ENCODE measurements at places on chromosomes 7 and 10.
A peak's percentile ranks its signal among the peaks of the same experiment; 100 is the strongest.

DNA sequence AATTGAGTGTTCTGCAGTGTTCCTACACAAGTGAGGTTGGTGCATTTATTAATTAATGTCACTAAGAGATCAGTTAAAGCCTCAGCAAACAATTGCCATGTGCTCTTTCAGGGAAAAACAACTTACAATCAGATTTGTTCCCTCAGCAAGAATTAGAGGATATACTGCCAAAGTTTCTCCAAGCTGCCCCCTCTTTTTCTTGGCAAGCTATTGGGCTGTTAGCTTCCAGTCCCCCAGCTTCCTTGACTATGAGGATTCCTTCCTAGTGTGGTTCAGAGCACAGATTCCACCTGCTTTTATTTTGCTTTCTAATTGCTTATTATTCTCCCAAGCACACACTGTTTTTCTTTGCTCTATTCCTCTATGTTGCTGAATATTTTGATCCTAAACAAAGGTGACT lies 112.7 kb downstream of the RBM20 start:
- no peak for DNase-seq

GRCh38 chr10:46001187-46001756 lies 29.0 kb downstream of the TIMM23 start:
- no peak for DNase-seq

DNA sequence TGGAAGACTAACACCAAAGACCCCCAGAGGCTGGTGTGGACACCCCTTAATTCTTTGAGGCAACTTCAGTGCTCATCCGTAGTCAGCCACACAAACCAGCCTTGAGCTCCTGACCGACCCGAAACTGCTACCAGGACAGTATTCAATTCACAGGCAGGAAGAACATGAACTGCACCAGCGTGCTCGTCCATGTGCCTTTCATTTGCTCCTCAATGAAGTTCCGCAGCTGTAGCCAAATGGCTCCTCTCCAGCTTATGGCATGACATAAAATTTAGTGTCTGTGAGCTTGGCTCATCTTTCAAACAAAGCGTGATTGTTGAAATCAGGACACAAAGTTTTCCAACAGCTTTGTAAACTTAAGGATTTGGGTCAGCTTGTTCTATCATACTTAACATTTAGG lies 144.1 kb upstream of the FAM171A1 start:
- DNase-seq: no peak

DNA sequence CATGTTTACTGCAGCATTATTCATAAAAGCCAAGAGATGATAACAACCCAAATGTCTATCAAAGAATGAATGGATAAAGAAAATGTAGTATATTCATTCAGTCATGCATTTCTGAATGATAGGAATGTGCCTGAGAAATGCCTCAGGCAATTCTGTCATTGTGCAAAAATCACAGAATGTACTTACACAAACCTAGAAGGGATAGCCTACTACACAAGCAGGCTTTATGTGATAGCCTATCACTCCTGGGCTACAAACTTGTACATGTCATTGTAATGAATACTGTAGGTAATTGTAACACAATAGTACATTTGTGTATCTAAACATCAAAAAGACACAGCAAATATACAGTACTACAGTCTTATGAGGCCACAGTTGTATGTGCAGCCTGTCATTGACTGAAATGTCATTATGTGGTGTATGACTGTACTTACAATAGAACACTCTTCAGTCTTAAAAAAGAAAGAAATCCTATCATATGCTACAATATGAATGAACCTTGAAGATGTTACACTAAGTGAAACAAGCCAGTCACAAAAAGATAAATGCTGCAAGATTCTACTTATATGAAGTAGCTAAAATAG lies 141.8 kb upstream of the GPR22 start:
- no peak for DNase-seq

DNA sequence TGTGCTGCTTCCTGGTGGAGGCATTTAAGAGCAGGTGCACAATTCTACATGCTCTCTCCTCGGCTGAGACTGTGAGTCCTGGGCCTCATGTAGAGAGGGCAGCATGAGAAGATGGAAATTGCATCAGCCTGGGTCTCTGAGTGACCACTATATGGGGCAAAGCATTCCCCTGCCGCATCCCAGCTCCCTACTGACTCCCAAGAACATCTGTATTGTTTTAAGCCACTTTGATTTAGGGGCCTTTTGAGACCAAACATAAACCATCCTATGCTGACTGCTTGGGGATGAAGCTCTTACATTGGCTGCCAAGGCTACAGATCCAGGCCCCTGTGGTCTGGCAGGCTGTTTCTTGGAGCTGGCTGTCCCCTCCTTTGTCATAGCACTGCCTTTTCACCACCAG lies 101.3 kb upstream of the TBX20 start:
- no peak for DNase-seq

- DNase-seq: no peak
Observed at GRCh38 chr7:139753693-139754111, 24.1 kb downstream of the HIPK2 start.

- no peak for DNase-seq
Observed at GRCh38 chr7:17963281-17963680, 23.0 kb upstream of the SNX13 start.

DNA sequence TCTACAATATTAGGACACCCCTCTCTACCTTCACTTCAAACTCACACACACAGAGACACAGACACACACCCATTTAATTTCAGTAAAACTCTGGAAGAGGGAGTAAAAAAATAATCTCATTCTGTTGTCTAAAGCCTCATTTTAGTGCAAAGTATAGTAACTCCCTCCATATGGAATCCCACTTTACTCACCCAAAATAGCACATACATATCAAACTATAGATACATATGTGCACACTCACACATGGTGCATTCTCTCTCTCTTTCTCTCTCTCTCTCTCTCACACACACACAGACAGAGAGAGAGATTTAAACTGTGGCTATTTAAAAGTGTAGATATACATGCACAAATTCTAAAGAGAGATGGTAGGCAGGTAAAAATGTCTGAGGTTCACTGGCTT lies 179.6 kb upstream of the PTN start:
- DNase-seq: no peak

DNA sequence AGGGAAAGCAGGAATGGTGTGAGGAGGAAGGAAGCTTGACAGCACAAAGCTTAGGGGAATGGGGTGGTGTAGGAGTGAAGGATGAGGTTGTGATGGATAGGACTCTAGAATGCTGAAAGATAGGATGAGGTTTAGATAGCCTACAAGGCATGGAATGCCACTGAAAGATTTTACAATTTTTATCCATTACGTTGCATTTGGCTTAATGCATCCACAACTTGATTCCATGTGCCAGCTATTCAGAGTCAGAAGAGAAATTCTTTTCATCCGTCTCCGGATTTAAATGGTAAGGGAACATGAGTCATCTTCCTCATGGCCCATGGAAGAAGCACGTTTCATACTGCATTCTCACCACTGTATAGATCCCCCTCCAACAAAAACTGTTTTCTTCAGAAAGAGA lies 212.4 kb upstream of the BMPER start:
- DNase-seq: no peak

GRCh38 chr7:1818575-1819258 lies 148.6 kb downstream of the ELFN1 start:
- peak; percentile 4 for DNase-seq

DNA sequence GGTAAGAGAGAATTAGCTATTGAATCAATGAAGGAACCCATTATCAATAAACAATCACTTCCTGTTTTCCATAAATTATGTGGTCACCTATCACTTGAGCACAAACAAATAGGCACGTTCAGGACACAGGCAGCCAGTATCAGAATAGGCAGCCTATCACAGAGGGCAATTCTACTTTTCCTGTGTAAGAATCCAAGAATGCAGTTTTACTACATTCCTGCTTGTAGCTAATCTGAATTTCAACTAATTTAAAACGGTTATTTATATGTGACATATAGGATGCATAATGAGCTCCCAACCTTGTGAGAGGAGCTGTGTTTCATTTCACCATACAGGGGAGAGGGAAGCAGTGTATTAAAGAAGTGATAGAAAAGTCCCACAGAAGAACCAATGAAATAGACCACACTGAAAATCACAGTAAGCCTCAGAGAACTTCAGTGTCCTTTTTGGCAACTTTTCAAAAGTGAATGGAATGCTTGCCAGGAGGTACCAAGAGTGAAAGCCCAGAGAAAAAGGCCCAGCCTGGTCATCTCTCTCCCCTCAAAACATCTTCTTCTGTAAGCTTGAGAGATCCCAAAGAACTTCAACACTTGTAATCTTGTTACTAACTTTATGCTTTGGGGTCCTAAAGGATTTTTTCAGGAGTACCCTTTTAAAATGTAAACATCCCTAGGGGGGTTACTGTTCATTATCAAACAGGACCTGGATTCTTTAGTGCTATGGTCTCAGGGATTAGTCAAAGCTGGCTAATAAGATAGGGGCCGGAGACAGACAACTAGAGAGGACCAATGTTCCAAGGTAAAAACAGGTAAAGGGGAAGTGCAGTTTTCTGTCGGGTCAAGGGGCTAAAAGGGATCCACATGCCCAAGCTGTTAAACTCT lies 1.3 kb downstream of the IMMP2L start:
- DNase-seq: no peak

GRCh38 chr7:123712619-123713018 lies 36.2 kb downstream of the WASL start:
- DNase-seq: no peak

DNA sequence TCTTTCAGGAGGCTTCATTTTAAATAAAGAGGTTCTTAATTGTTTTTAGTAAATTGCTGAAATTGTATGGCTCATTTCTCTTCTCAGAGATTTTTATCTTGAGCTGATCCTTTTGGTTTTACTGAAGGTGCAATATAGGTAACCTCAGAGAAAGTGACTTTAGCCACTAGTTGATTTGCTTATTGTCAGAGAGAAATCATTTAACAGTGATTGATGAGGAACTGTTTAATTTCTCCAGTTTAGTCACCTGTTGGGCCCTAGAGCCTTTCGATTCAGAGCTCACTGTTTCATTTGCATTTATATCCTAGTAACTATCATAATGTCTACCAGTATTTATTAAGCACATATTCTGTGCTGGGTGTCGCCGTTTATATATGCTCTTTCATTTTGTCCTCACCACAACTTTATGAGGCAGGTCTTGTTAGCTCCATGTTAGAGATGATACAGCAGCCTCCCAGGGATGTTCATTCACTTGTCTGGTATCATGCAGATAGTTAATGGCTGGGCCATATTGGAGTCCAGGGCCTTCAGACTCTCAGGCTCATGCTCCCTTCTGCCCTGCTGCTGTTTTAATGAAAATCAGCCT lies 42.1 kb downstream of the KAT6B start:
- no peak for DNase-seq

GRCh38 chr7:47336472-47337425 lies 245.2 kb downstream of the TNS3 start:
- DNase-seq: no peak

Measured in central memory CD8-positive, alpha-beta T cell (primary cell).